Forelimb muscle (tissue), 1 donor: ENCODE measurements at places on chromosomes 3 and 15. TPM values are rescaled to one million over a fixed set of nuclear protein-coding genes. Genes with fewer than 3 reads are reported as not detected.

DNA sequence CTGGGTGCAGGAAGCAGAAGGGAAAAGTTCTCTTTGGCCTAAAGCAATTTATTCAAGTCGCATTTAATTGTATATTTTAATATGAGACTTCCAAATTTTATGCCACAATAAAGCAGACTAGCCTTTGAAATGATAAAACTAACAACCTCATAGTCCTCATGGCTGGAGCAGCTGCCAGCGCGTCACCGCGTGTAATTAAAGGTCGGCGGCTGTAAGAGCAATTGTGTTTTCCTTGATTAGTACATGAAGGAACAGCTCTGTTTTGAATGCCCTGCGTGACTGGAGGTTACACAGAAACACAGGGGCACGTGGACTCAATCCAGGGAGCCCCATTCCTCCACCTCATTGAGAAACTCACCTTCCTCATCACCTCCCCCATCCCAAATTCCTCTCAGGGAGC lies 10.1 kb upstream of the LRRC15 start:
- no peak for DNase-seq

Gene PLSCR1
- 13.0 TPM for polyA plus RNA-seq

GRCh38 chr15:92805080-92805690 lies 94.9 kb upstream of the CHD2 start:
- no peak for DNase-seq

DNA sequence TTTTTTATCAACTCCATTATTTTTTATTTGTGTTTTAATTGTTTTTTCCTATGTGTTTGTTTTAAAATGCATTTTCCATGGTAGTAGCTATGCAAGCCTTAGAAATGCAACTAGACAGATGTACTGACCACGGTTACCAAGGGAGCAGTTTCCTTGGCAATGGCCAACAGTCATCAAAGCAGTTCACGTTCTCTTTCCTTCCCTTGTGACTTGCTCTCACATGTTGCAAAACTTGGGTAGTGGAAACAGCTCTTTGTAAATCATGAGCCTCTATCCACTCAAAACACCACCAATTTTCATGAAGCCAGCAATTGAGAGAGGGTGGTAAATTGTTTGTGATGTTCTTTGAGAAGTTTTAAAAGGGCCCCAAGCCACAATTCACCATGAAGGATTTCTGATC lies 499.4 kb upstream of the MDFIC2 start:
- peak; percentile 60 for DNase-seq
